ENCODE measurements at places on chromosomes 12 and 14.

- no peak for DNase-seq
These were observed 245.9 kb downstream of the NPAS3 start for GRCh38 chr14:33184587-33184986.

- DNase-seq, result no peak
These were observed 5.7 kb upstream of the MLF2 start for GRCh38 chr12:6758506-6759095.

GRCh38 chr14:77141214-77142004, at the start of gene ZDHHC22:
ZDHHC22 (minus strand) TSS chr14:77141791; CDS start chr14:77139738, 2,053 bp downstream.
- DNase-seq, result no peak

DNA sequence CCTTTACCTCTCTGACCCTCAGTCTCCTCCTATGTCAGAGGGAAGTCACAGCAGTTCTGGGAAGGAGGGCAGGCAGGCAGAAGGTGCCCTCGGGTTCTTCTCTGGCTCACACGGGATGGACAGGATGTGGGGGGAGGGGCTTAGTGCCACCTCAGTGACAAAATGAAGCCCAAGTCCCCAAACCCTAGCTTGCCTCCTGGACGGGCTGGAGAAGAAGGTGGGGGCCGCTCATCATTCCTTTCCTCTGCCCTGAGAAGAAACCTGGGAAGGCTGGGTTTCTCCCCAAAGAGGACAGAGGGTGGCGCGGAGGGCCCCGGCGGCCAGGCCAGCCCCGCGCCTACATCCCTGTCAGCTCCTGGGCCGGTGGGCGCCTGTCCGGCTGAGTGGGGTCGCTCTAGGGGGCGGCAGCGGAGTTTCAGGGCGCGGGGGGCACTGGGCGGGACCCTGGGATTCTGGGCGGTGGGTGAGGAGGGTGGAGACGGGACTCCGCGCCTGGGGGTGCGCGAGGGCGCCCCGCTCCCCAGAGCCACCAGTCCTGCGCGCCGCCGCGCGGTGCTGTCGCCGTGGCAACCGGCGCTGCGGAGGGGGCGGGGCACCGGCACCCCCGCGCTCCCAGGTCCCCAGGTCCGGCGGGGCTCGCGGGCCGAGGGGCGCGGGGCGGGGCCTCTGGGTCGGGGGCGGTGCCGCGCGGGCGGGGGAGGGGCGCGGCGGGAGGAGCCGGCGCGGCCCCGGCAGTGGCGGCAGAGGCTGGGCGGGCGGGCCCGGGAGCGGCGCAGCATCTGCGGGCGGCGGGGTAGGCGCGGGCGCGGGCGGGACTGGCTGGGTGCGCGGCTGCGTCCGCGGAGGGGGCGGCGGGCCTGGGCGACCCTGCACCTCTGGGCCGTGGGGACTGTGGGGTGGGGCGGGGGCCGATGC, at the start of gene TMEM121:
TSS of gene TMEM121 (plus strand) at position 723 of the 915 bp plus-strand sequence. CDS start 2,252 bp downstream, outside the sequence.
- no peak for DNase-seq

DNA sequence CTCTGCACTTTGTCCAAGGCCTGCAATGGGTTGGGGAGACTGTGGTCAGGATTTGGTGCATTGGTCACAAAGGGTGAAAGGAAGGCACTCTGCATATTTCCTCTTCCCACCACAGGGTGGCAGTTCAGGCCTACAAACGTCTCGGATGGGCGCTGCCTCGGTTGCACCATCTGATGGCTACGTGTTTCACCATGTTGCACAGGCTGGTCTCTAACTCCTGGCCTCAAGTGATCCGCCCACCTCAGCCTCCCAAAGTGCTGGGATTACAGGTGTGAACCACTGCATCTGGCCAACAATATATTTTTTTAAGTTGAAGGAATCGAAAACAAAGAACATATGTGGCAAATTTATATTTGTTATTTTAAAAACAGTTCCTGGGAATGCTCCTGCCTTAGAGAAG, 35.1 kb downstream of the TMBIM6 start:
- DNase-seq, result peak; percentile 22

- no peak for DNase-seq
These were observed 222.5 kb downstream of the PIK3C2G start for GRCh38 chr12:18483698-18484325.

DNA sequence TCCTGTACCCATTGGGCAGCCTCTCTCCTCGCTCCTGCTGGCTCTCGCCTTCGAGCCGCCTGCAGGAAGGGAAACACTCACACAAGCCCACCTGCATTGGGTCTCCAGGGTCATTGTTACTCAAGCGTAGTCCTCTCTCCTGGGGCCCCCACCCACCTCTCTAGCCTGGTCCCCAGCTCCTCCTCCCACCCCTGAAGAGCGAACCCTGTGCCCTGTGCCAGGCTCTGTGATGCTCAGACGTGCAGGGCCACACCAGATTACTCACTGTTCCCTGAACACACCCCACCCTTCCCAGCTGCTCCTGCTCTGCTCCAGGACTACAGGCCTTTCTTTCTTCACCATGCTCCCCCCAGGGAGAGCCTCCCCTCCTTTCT, 88.1 kb downstream of the NINJ2 start:
- no peak for DNase-seq

GRCh38 chr14:92362781-92363235, 39.8 kb downstream of the SLC24A4 start:
- no peak for DNase-seq

DNA sequence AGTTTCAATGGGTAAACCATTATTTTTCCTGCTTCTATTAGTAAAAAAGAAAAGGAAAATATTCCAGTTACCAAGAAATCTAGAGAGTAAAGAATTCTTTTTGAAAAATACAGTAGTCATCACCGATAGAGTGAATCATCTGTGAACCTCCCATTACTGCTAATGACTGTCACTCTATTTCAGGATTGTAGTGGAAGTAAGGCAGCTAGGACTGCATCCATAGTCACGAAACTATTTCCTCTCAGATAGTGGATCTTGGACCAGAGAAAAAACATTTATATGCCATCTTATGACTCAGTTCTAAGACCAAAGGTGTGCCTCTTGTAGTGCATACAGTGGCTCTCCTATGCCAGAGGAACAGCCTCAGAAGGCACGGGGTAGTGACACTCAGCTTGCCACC, 173.9 kb upstream of the PLEKHA5 start:
- no peak for DNase-seq

DNA sequence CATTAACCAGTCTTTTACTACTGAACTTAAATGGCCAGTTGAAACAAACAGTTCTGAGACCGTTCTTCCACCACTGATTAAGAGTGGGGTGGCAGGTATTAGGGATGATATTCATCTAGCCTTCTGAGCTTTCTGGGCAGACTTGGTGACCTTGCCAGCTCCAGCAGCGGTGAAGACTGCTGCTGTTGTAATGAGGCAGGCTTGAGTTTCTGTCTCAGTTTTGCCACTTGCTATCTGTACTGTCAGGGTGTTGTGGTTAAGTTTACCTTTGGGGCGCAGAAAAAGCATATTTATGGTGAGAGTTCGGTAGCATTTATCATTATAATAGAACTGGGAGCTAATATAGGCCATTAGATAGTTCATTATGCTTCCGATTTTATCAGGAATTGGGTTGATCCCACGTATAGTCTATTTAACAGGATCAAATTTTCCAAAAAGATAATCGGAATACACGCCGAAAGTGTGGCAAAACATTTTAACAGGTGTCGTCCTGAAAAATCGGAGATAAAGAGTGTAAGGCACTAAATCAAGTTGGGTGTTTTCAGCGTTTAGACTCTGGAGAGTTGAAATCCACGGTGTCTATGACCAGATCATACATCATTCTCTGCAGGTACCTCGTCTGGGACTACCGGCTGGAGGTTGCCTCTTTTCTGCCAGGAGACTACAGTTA, 688 bp upstream of the NECAP1 start:
- DNase-seq, result no peak

- no peak for DNase-seq
These were observed 15.0 kb downstream of the WSCD2 start for GRCh38 chr12:108144080-108144479.

GRCh38 chr12:65464930-65465329, 186.4 kb downstream of the MSRB3 start:
- no peak for DNase-seq

GRCh38 chr12:56188778-56189098, 545 bp downstream of the SMARCC2 start:
- DNase-seq, result no peak

- no peak for DNase-seq
These were observed 234.6 kb downstream of the AACS start for GRCh38 chr12:125299840-125300239.

GRCh38 chr12:52575256-52575655, 1.6 kb upstream of the KRT74 start:
- no peak for DNase-seq

DNA sequence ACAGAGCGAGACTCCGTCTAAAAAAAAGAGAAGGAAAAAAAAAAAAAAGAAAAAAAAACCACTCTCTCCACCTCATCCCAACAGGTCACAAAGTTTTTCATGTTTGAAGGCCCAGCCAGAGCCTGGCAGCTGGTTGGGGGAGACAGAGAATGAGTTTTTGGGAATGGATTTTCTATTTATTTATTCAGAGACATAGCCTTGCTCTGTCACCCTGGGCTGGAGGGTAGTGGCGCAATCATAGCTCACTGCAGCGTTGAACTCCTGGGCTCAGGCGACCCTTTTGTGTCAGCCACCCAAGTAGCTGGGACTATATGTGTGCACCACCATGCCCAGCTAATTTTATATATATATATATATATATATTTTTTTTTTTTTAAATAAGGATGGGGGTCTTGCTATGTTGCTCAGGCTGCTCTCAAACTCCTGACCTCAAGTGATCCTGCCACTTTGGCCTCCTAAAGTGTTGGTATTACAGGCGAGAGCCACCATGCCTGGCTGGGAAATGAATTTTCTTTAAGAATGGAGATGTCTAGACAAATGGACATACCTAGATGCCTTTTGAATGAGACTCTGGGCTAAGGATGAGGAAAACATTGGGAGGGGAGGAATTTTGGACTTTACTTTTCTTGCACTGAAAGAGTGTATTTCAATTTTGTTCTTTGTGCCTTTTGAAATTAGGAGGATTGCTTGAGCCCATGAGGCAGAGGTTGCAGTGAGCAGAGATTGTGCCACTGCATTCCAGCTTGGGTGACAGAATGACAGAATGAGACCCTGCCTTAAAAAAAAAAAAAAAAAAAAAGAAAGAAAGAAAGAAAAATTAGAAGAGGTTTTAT, 16.9 kb upstream of the PPP1R1A start:
- no peak for DNase-seq

GRCh38 chr14:87688524-87688923, 304.5 kb downstream of the GALC start:
- no peak for DNase-seq

DNA sequence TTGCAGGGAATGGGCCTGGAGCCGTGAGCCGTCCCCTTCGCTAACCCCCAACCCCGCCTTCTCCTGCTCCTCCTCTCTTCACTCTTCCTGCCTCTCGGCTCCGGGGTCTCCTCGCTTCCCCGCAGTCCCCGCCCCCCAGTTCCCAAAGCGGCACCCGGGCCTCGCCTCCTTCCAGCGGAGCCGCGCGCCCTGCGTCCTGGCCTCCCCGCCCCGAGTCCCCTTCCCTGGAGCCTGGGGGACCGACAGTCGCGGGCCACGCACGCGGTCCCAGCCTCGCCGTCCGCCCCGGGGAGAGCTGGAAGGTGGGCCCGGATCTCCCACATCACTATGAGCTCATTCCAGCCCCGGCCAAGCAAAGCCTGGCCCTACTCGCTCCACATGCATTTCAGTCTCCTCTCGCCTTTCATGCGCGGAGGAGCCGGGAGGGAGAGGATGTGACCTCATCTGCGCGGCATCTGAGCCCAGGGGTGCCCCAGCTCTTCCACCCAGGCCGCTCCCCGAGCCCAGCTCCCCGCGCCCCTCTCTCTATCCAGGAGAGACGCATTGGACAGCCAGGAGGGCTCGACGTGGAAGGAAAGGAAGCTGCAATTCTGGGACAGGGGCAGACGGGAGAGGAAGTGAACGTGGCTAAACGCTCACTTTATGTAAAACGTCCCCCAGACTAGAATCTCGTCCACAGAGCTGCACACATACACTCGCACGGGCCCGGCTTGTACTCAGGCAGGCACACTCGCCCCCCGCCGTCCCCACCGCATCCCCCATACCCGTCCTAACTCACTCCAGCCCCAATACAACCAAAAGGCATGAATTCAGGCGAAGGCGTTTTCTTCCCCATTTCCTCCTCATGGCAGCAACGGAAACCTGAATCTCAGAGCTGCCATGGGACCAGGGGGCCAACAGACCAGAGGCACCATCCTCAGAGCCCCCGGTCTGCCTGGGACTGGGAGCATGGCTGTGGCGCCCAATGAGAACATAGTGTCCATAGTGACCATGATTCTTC, 108.7 kb upstream of the CCND2 start:
- no peak for DNase-seq

DNA sequence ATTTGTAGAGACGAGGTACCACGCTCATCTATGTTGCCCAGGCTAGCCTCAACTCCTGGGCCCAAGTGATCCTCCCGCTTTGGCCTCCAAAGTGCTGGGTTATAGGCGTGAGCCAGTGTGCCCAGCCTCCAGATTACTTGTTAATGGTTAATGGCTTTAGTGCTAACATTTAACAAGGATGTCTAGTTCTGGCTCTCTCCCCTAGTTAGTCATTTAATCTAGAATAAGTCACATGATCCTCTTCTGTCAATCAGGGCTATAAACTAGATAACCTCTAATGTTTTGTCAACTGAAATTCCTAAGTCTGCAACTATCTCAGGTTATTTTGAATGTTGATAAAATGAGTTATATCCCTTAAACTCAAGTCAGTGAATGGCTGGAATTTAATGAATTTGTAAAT, 15.7 kb downstream of the ACTR6 start:
- no peak for DNase-seq

DNA sequence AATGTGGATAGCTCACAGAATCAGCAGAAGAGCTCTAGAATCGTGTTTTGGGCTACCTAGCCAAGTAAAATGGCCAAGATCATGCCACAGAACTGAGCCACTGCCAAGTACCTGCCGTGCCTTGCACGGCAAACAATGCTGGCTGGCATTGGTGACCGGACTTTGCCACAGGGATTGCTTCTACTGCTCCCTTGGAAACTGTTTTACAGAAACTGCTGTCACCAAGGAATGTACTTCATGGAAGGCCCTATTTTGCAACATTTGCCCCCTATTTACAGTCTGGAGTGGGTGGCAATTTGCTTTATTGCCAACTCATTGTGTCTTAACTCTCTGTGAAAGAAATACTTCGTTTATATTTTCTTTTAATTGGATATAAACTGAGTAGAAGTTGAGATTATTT, 49.0 kb downstream of the BORCS5 start:
- DNase-seq, result no peak

GRCh38 chr12:3961591-3961990, 88.4 kb upstream of the PARP11 start:
- no peak for DNase-seq

DNA sequence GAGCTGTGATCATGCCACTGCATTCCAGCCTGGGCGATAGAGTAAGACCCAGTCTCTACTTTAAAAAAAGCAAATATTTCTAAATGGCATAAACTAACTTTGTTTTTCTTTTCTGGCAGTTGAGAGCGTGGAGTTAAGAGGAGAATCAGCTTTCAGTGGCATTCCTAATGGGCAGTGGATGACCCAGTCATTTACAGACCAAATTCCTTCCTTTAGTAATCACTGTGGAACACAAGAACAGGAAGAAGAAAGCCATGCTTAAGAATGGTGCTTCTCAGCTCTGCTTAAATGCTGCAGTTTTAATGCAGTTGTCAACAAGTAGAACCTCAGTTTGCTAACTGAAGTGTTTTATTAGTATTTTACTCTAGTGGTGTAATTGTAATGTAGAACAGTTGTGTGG, 21.2 kb downstream of the TDG start:
- DNase-seq, result no peak

Measured in KG1 (cell line).